ENCODE measurements at places on chromosomes 6 and 20.
A peak's percentile ranks its signal among the peaks of the same experiment; 100 is the strongest.

GRCh38 chr6:11094411-11094851 is 797 bp downstream of the SMIM13 start:
- DNase-seq, result peak; percentile 50

- no peak for DNase-seq
Observed at GRCh38 chr6:7900621-7901020, 10.0 kb downstream of the TXNDC5 start.

- no peak for DNase-seq
Observed at GRCh38 chr6:148566664-148567350, 180.0 kb upstream of the UST start.

DNA sequence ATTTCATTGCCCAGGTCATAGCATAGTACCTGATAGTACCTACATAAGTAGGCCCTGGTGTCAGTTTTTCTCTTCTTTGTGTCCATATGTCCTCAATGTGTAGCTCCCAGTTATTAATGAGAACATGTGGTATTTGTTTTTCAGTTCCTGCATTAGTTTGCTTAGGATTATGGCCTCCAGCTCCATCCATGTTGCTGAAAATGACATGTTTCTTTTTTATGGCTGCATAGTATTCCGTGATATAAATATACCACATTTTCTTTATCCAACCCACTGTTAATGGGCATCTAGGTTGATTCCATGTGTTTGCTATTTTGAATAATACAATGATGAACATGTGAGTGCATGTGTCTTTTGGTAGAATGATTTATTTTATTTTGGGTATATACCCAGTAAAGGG is 641.6 kb downstream of the RFPL4B start:
- no peak for DNase-seq

- DNase-seq, result no peak
Observed at GRCh38 chr6:33854572-33855030, 50.8 kb upstream of the MLN start.

DNA sequence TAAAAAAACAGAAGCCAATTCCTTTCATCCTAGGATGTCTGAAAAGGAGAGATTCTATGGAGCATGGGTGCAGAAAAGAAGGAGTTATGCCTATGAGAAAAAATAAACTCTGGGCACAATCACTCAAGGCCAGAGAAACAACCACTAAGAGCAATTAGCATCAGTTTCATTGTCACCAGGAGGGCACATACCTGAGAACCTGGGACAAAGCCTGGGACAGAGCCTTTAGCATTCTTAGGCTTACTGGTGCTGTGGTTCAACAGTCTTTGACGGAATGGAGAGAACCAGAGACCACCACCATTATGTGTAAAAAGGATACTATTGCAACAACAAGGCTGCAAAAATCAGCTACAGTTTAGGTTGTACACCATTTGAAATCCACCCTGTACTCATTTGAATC is 29.4 kb upstream of the BCKDHB start:
- DNase-seq, result no peak

GRCh38 chr6:150549674-150550101 is 50.0 kb upstream of the PLEKHG1 start:
- no peak for DNase-seq

GRCh38 chr6:118546164-118546879 is 1.8 kb upstream of the PLN start:
- DNase-seq, result no peak

- peak; percentile 84 for DNase-seq
Observed at GRCh38 chr20:33994222-33994913, 657 bp downstream of the RALY start.

GRCh38 chr20:60792941-60793340 is 459.1 kb upstream of the CDH4 start:
- no peak for DNase-seq

DNA sequence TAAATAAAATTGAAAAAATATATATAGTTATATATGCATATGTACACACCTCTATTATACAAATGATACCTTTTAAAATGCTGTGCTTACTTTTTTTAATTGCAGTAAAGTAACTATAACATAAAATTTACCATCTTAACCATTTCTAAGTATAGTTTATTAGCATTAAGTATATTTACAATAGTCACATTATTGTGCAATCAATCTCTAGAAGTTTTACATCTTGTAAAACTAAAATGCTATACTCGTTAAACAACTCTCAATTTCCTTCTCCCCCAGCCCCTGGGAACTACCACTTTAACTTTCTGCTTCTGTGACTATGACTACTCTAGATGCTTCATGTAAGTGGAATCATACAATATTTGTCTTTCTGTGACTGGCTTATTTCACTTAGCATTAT is 146.7 kb upstream of the DST start:
- DNase-seq, result no peak

- DNase-seq, result no peak
Observed at GRCh38 chr6:148720406-148720805, 26.4 kb upstream of the UST start.

DNA sequence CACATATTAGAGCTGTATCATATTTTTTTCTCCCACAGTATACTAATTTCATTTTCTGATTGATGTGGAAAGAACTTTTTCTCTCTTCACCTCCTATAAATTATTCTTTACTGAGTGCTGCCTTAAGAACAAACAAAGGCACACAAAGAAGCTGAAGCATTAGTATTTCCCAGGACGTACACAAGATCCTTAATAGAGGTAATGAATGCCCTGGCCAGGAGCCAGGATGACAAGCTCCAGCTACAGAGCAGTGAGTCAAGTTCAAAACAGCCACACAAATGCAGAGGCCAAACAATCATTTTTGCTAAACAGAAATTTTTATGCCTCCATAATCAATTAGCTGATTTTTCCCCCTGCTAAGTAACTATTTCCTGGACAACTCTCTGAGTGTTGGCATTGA is 639.6 kb downstream of the EPHA7 start:
- no peak for DNase-seq

- DNase-seq, result no peak
Observed at GRCh38 chr6:94300424-94301144, 881.2 kb upstream of the EPHA7 start.

DNA sequence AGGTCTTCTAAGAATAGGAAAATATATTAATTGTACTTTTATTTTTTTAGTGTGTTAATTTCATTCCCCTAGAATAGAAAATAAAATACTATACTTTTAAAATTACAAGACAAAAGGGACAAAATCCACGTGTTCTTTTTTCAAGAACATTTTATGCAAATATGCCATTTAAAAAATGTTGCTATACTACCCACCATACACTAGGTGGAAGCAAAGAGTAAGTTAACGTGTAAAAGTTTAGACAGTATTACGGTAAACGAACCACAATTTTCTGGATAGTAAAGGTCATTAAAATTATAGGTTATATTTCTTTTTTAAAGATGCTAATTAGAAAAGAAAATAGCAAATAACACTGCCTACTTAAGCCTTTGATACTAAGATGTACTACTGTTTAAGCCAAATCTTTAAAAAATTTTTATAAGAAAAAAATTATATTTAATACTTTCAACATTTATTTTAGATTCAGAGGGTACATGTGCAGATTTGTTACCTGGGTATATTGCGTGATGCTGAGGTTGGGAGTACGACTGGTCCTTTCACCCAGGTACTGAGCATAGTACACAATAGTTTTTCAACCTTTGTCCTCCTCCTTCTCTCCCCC is 287.6 kb downstream of the PHF3 start:
- no peak for DNase-seq

GRCh38 chr20:12305188-12305950 is 387.7 kb downstream of the BTBD3 start:
- no peak for DNase-seq

GRCh38 chr6:158892266-158892665 is 73.1 kb upstream of the EZR start:
- DNase-seq, result no peak

DNA sequence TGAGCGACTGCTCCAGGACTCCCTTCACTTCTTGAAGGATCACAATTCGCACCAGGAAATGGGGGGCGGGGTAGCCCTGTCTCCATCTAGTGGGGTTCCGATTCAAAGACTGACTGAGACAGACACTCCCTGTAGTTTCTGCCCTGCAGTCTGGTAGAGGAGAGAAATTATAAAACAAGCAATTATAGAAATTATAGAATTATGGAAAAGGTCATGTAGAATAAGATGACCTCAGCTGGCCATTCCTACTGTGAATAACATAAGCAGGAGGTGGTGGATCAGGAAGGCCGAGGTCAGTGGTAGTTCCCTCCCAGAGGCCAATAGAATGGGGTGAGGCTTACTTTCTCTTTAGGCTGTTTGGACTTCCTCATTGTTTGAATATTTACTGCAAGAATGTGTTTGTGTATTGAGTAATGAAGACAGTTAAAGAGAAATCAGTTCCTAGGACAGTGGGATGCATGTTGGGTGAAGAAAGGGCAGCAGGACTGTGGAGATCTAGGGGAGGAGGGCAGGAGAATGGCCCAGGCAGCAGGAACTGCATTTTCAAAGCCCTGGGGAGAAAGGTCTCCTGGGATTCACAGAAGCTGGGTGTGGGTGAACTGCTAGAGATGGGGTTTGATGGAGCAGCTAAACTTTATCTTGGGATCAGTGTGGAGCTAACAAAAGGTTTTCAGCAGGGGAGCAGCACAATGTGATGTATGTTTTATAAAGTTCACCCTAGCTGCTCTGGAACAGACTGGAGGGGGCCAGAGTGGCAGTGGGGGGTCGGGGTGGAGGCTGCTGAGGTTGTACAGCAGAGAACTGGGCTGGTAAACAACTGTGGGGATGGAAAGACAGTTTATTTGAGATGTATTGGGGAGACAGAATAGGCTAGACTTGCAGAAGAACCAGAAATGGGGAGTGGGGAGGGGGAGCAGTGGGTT is 2.1 kb downstream of the ZNF341 start:
- no peak for DNase-seq

DNA sequence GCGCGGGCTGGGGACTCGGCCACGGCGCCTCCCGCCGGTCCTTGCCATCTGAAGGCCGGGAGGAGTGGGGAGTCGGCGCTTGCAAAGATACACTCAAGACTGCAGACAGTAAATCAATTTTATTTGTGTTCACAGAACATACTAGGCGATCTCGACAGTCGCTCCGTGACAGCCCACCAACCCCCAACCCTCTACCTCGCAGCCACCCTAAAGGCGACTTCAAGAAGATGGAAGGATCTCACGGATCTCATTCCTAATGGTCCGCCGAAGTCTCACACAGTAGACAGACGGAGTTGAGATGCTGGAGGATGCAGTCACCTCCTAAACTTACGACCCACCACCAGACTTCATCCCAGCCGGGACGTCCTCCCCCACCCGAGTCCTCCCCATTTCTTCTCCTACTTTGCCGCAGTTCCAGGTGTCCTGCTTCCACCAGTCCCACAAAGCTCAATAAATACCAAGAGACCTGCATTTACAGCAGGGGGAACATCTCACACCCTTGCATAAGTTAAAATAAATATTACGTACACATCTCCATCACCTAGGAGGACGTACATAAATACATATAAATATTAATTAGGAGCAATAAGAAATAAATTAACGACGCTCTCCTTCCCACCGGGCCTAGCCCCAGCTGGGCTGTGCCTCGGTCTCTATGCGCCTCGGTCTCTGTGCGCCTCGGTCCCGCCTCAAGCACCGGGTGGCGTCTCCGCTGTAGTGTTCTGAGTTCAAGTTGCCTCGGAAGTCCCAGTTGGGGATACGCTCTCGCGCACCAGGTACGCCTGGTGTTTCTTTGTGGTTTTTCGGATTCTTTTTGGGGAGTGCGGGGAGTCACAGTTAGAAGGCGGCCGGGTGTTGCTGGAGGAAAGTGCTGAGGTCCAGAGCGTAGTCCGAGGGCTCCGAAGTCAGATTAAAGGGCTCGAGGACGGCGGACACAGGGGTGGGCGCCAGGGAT is 889 bp upstream of the FLOT1 start:
- peak; percentile 57 for DNase-seq

DNA sequence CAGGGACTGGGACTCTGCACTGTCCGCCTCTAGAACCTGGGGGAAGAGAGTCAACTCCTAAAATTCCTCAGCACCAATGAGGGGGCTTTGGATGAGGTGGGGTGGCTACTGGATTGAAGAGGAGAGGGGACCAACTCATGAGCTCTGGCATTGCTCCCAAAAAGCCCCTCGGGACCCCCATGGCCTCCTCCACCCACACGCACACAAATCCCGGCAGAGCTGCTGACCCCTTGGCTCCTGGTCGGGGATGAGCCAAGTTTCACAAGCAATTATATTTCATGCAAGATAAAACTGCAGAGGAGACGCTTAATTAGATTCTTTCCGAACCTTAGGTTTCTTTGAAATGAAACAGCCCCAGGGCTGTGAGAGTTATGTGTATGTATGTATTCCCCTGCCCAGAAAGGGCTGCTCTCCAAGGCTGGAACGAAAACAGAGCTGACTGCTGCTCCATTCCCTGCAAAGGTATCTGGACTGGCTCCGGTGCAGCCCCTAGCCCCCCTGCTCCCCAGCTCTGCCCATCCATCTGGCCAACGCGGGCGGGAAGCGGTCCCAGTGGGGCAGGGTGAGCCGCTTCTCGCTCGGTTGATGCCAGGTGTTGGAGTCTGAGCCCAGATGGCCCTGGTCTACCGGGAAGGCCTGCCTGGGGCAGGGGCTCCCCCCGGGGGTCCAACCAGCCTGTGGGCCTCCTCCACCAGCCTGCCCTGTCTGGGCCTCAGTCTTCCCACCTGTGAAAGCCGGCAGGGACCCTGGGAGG is 46.8 kb upstream of the STX16 start:
- DNase-seq, result no peak

DNA sequence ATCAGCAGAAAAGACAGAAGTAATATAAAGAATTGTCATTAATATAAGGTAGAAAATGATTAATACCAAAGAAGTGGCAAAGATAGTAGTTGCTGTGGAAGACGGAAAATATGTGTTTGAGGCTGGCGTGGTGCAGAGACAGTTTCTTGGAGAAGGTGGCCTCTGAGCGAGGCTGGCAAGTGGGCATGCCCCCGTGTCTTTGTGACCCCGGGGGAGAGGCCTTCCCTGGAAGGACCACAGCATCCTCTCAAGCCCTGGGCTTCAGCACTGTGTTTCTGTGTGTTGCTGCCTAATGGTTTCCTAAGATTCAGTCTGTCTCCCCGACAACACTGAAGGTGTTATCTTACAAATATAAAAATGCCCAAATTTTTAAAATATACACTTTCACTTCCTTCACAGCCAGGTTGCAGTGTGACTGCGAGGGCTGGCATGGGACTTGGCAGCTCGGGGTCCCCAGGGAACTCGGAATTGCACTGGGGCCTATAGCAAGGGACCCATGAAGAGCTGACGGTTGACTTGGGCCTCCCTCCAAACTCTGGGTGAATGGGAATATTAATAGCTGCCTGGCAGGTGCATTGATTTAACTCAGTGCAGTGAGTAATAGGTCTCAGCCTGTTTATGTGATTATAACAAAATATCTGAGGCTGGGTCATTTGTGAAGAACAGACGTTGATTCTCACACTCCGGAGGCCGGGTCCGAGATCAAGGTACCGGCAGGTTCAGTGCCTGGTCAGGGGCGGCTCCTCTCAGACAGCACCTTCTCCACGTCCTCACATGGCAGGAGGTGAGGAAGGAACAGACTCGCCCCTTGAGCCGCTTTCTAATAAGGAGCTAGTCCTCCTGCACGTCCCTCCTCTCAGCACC is 47.4 kb upstream of the AFDN start:
- DNase-seq, result no peak

- no peak for DNase-seq
Observed at GRCh38 chr6:23790756-23791155, 335.3 kb upstream of the NRSN1 start.

GRCh38 chr20:50013976-50014375 is 31.2 kb downstream of the SNAI1 start:
- no peak for DNase-seq

- DNase-seq, result no peak
Observed at GRCh38 chr6:123802351-123802696, 1.3 kb upstream of the NKAIN2 start.

Measured in stimulated activated CD4-positive, alpha-beta T cell treated with anti-CD3 and anti-CD28 coated beads, Interleukin-2, amount 100 ng/mL, for 24 hours (primary cell).